ENCODE measurements at places on chromosomes 6 and 20.
A peak's percentile ranks its signal among the peaks of the same experiment; 100 is the strongest.

DNA sequence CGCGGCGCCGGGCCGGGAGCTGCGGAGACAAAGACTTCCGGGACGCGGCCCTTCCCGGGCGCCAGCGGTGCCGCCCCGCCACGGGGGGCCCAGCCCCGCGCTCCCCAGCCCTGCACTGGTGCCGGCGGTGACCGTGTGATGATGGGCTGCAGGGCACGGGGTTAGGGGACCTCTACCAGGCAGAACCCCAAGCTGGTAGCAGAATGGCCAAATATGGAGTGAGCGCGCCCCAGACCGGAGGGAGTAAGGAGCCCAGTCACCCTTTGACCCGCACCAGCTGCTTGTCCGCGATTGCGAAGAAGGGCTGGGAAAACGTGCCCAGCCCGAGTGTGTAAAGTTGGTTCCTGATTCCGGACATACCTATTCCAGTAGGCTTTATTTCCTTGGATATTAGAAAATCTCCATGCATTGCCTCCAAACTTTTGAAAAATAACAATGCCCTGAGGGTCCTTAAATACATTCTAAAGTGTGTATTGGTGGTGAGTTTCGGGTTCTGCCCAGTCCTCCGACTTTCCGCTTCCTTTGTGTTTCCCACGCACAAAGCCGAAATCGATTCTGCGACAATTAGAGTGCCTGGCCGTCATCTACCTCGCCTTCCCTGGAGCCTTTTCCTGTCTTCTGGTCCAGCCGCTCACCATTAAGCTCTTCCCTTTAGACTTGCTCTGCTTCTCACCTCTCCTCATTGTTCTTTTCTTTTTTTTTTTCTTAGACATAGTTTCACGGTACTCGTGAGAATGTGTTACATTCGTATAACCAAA lies 1.1 kb downstream of the ABRACL start:
- peak; percentile 17 for DNase-seq

DNA sequence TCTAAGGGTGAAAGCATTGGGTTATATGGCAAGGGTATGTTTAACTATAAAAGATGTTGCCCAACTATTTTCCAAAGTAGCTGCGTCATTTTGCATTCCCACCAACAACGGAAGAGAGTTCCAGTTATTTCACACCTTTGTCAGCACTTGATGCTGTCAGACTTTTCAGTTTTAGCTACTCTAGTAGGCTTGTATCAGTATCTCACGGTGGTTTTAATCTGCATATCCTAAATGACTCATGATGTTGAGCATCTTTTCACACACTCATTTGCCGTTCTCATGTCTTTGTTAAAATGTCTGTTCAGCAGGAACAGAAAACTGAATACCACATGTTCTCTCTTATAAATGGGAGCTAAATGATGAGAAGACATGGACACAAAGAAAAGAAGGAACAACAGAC lies 122.3 kb downstream of the RNASET2 start:
- DNase-seq: no peak

- DNase-seq: peak; percentile 2
These were observed 19.5 kb downstream of the KATNA1 start for GRCh38 chr6:149628875-149629510.

DNA sequence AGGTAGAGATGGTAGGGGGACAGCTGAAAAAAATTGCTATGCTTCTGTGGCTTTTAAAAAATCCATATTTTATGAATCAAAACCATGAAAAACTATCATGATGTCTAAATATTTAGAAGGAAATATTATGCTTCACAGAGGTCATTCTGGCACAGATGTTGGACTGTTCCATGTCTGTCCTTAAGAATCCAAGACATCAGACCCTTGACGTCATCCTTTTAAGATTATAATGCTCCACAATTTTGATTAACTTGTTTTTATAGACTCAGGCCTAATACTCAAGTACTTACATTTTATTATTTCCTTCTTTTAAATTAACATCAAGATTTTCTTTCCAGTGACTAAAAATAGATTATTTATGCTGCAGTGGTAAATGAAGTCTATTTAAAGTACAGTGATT lies 29.7 kb downstream of the FILIP1 start:
- no peak for DNase-seq

GRCh38 chr6:6701864-6702263 lies 113.3 kb downstream of the LY86 start:
- DNase-seq: no peak

DNA sequence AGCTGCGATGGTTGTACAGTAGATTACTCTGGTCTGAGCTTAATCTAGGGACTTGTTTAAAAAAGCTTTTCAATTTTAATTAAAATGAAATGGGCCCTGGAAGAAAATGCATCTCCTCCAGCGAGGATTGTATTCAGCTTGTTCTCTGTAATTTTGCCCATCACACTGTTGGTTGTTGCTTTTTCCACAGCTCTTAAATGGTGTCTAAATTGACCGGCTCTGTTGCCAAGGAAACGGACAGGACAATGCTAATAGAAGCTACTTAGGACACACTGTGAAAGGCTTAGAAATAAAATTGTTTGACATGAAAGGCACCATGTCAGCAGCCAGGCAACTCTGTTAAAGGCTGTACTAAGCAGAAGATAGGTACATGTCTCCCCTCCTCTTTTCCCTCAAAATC lies 116.7 kb upstream of the NRSN1 start:
- DNase-seq: no peak

DNA sequence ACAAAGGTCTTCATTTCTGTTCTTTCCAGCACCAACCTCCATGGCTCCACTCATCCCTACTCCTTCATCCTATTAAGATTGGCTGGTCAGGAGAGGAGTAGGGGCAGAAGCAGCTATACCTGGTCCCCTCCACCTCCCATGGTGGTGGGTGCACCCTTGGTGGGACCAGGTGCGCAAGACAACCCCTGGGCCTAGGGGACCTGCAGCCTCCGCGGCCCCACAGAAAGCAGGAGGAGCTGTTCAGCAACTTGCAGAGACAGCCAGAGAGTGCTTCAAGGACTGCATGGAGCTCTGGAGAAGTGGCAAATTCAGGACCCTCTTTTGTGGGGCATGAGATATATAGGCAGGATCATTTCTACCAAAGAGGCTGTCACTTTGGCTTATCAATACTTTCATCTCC lies 9.8 kb downstream of the ULBP2 start:
- no peak for DNase-seq

GRCh38 chr20:45408646-45409213 lies 641 bp downstream of the DBNDD2 start:
- DNase-seq: no peak

GRCh38 chr6:138455746-138456400 lies 43.4 kb downstream of the NHSL1 start:
- peak; percentile 87 for DNase-seq

DNA sequence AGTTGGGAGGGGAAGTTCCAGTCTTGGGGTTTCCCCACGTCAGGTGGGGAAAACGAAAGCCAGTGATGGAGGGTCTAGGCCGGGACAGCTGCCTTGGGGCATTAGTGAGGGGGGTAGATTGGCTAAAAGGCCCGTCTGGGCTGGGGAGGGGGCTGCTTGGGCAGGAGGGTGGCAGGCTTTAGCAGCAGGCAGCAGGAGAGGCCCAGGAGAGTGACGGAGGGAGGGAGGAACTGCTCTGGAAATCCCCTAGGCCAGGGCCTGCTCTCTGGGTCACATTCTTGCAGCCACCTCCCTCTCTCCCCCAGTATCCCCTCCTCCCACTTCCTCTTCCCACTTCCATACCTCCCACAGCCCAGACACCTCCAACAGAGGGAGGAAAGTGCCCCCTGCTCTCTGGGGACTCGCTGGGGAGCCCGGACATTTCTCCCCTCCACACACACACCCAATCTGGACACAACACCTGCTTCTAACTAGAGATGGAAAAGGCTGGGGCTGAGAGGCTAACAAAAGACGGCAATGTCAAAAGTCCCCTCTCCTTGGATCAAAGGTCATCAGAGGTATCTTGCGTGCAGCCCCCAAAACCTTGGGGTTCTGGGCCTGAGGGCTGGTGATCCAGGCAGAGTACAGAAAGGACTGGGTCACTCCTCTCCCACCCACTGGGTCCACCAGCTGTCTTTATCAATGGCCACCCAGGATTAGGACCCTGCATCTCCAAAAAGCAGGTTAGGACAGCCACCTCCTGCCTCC lies 1.8 kb downstream of the NFKBIE start:
- no peak for DNase-seq

DNA sequence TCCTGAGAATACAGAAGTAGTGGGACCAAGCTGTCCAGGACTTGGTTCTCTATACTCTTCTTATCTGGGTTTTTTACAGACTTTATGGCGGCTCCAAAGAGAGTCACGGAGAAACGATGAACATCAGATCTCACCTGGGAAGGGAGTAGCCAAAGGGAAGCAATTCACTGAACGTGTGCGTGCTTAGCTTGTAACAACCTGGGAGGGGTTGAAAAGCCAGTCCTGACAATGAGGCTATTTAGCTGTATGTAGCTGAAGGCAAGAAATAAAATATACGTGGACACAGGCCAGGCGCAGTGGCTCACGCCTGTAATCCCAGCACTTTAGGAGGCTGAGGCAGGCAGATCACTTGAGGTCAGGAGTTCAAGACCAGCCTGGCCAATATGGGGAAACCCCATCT lies 18.2 kb upstream of the RBL1 start:
- no peak for DNase-seq

GRCh38 chr6:99940582-99940981 lies 53.4 kb downstream of the MCHR2 start:
- no peak for DNase-seq

GRCh38 chr20:52964131-52964530 lies 8.0 kb upstream of the TSHZ2 start:
- DNase-seq: no peak

GRCh38 chr20:50580016-50580747 lies 70.0 kb downstream of the PTPN1 start:
- DNase-seq: peak; percentile 77

DNA sequence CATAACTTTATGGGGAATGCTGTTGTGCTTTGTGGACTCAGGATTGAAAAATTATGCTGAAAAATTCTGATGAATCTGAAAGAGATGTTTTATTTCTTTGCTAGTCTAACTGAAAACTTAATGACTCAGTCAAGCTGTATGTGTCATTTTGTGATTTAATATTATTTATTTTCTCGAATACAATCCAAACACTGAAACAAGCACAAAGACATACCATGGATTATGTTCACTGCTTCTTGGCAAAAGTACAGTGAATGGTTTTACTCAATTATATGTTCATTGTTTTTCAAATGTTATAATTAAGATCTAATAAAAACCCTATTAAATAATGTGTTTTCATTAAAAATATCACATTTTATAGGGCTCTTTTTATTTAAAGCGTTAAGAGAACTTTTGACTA lies 330.6 kb upstream of the EPHA7 start:
- DNase-seq: no peak
